ENCODE measurements at places on chromosomes 1 and 21.
A peak's percentile ranks its signal among the peaks of the same experiment; 100 is the strongest.

DNA sequence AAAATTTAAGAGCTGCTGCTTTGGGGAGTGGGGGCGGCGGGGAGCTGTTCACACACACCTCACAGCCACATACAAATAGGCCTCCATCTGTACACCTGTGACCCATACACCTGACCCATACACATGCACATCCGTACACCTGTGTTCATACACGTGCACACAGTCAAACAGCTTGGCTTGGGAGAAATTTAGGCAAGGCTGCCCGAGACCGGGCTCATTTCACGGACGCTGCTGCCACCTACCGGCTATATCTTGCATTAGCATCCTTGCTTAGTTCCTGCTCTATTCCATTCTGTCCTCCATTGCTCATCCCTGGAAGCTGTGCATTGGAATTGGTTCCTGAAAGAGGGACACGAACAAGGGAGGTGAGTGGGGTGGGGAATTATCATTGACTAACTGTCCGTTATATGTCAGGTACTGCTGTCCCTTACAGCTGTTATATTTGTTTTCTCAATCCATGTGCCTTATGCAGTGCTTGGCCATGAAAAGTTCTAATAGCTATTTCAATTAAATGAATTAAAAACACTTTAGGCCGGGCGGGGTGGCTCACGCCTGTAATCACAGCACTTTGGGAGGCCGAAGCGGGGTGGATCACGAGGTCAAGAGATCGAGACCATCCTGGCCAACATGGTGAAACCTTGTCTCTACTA, 37.1 kb upstream of the EPB41 start:
- peak; percentile 63 for DNase-seq

DNA sequence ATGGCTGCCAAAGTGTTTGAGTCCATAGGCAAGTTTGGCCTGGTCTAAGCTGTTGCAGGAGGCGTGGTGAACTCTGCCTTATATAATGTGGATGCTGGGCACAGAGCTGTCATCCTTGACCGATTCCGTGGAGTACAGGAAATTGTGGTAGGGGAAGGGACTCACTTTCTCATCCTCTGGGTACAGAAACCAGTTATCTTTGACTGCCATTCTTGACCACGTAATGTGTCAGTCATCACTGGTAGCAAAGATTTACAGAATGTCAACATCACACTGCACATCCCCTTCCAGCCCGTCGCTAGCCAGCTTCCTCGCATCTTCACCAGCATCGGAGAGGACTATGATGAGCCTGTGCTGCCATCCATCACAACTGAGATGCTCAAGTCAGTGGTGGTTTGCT, 215.8 kb upstream of the JUN start:
- no peak for DNase-seq

GRCh38 chr1:192100686-192101468, 57.4 kb upstream of the RGS18 start:
- DNase-seq, result no peak

- DNase-seq, result no peak
Measured at GRCh38 chr1:100452641-100453040, 85.3 kb upstream of the GPR88 start.

DNA sequence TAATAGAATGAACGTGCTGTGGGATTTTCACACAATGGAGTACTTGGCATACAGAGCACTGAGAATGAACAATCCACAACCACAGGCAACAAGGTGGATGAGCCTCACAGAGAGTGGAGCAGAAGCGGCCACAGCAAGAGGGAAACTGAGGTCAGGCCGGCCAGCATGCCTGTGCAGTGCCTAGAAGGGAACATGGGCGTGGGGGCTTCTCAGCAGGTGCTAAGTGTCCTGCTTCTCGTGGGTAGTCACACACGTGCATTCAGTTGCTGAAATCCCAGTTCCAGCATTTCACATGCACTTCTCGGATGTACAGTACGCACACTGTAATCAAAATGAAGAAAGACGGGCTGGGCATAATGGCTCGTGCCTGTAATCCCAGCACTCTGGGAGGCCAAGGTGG, 33.1 kb downstream of the WDR4 start:
- no peak for DNase-seq

DNA sequence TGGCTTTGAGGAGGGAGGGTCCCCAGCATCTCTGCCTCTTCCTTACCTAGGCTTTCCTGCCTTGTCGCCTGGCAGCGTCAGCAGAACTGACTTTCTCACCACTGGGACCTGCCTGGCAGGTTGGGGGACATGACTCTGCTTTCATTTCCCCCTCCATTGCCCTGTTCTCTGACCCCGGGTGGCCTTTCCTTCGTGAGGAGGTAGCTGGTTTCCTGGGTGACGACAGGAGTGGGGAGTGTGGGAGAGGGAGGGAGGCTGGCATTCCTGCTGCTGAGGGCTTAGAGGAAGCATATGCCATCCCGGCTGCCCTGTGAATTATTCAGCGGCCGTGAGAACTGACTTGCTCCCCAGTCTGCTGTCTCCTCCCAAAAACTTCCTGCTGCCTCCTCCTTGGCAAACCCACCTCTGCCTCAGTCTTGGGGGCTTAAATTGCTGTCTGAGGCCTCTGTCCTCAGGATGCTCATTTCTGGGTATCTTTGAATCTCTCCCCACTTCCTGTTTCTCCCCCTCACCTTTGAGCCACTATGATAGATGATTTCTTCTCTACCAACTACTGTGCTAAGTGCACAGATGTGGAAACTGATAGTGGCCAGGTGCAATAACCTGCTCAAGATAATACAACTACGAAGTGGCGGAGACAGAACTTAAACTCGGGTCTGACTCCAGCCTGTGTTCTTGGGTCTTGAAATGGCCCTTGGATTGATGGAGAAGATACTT, 182.0 kb upstream of the CSF3R start:
- DNase-seq, result no peak

DNA sequence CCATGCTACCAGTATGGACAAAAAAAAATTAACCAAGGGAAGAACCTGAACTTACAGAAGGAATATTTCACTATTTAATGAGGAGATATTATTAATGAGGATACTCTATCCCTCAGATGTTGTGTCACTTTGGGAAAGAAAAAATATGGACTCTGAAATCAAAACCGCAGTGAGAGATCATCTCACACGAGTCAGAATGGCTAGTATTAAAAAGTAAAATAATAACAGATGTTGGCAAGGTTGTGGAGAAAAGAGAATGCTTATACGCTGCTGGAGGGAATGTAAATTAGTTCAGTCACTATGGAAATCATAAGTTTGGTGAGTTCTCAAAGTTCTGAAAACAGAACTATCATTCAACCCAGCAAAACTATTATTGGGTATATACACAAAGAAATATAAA, 30.9 kb downstream of the TNFSF4 start:
- DNase-seq, result no peak

DNA sequence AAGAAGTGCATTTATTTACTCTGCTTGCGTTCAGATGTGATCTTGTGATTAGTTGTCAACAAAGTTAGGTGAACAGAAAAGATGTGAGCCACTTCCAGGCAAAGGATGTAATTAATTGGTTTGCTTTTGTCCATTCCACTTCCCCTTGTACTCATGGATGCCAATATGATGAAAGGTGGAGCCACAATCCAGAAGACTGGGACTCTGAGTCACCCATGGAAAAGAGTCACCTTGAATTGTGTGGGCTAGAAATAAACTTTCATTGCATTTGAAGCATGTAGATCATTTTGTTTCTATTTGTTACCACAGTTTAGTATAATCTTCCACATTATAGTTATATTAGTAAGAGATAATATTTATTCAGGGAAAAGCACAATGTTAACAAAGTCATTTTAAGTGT, 684.2 kb downstream of the LTN1 start:
- DNase-seq, result no peak

DNA sequence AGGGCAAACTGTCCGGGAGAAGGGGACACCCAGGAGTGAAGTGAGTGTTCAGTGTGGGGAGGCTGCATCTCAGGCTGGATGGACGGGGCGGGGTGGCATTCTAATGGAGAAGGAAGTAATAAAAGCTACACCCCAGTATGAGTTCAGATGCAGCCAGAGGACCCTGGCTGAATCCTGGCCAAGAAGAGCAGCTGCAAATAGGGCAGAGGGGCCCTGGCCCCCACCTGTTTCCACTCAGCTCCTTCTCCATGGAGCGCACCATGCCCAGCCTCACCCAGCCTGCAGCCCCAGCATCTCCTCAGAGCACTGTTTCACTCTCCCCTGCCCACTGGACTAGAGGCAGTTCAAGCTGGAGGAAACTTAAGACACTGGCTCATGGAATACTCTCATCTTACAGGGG, 46.4 kb downstream of the KCND3 start:
- no peak for DNase-seq

DNA sequence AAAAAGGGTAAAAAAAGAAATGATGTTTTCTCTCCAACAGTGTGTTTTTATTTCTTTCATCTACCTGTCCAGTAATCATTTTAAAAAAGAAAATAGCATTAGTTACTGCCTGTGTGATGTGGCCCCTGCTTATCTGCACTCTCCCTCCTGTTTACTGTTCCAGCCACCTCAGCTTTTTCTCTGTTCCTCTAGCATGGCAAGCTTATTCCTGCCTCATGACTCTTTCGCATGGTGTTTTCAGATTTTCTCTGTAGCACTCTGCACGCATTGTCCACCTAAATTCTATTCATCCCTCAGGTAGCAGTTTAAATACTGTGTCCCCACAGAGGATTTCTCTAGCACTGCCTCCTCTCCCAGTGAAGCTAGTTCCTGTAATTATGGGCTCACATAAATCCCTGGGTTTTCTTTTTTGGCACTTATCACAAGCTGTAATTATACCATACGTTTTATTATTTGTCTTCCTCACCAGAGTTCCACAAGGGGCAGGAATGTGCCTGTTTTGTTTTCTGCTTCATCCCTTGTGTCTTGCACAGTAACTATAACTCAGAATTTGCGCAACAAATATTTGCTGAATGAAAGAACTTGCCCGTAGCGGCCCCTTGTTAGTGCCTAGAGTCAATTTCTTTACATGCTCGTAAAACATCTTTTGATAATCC, 51.4 kb upstream of the LRIG2 start:
- no peak for DNase-seq

GRCh38 chr1:202994756-202995155, 12.4 kb upstream of the TMEM183A start:
- no peak for DNase-seq

DNA sequence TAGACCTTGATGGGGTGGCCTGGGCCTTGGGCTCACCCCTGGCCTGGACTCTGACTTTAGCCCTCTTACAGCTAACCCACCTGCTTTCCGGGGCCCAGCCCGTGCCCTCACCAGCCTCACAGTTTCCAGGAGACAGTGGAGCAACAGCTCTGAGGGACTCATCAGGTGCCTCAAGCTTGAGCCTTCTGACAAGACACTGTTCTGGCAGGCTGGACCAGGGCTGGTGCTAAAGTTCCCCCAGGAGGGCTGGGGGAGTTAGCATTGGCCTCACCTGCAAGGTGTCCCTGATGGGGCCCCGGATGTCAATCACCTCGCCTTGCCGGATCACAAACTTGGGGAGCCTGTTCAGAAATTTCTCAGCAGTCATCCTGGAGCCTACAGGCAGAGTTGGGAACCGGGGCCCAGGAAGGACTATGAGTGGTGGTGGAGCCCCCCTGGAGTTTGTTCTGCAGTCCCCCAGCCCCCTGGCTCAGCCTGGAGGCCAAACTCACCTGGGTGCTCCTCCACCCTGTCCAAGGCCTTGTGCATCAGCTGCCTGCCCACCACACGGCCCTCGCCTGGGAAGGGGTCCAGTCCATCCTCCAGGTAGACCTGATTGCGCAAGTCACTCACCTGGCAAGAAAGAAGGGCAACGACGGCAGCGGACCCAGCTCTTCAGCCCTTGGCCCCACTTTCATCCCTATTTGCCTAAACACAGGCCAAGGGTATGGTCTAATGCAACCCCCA, 4.1 kb downstream of the SH3BGRL3 start:
- no peak for DNase-seq

GRCh38 chr1:73356485-73356884, 841.5 kb downstream of the LRRIQ3 start:
- DNase-seq, result no peak

GRCh38 chr1:5907966-5908365, 84.3 kb downstream of the NPHP4 start:
- no peak for DNase-seq

DNA sequence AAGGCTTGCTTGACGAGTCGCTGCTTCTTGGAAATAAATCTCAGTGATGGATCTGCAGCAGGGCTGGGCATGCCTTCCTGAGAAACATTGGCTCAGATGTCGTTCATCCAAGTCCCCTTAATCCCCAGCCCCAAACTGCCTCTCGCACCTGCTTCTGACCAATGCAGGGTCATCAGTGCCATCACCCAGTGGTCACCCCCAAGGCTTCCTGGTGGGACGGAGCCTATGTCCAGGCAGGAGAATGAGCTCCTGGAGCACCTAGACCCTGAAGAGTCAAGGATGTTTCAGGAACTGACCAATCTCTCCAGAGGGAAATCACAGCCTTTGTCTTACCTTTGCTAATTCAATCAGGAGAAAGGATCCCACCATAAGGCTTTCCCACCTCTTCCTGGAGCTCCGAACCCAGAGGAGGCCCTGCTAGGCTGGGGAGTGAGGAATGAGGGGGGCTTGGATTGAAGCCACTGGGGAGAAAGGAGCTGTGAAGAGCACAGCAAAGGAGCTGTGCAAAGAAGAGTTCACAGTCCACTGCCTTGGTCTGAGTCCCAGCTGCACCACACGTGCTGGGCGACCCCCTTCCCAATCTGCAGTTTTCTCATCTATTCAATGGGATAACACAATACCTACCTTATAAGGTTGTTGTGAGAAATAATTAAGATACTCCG, 416.1 kb downstream of the NPHP4 start:
- DNase-seq, result no peak

GRCh38 chr1:237199026-237199425, 157.0 kb downstream of the RYR2 start:
- no peak for DNase-seq

- DNase-seq, result no peak
Measured at GRCh38 chr1:905811-906599, 17.7 kb upstream of the SAMD11 start.

- DNase-seq, result no peak
Measured at GRCh38 chr1:180268556-180269075, 38.6 kb downstream of the LHX4 start.

DNA sequence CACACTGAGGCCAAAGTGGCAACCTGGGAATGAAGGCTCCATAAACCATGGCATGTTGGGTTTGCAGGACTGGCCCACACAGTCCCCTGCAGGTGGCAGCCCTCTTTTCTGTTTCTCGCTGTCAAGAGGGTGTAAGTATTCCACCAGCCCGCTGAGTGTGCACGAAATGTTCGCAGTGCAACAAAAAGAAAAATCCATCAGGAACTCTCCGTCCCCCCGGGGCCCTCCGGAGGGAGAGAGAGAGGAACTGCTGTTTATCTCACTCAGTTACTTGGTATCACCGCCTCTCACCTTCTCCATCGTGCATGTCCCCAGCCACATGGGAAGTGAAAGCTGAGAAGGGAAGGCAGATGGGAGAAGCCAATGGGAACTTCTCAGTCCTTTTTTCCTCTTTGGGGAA, 38.3 kb downstream of the NCF2 start:
- no peak for DNase-seq

GRCh38 chr1:161045736-161046604, at the start of gene USF1:
TSS of gene USF1 (minus strand) at chr1:161045977. CDS start at chr1:161043275, 2,702 bp downstream.
- peak; percentile 83 for DNase-seq

GRCh38 chr1:224519874-224520273, 85.3 kb upstream of the WDR26 start:
- no peak for DNase-seq

GRCh38 chr1:182823220-182823619, 15.9 kb upstream of the DHX9 start:
- no peak for DNase-seq
